CD4-positive, alpha-beta T cell treated with Interleukin-10 for 1 hour (primary cell): ENCODE measurements at places on chromosomes 1 and 21.

DNA sequence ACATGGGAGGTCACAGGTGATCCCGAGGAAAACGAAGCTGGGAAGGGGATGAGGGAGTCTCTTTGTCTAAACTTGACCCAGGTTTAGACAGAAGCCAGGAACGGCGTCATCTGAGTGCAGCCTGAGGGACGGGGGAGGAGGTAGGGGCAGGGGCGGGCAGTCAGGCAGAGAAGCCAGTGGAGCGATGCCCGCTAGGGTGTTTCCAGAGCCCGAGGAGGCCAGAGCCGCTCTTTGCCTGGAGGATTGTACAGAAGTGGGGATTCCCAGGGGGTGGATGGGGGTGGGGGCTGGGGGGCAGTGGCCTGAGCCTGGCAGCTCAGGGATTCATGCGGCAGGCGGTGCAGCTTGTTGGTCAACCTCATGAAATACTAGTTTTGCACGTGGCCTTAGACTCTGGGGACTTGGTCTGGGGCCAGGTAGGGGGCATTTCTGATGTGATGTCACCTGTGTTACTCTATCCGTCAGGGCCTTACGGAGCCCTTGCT lies 58.4 kb downstream of the VPS26C start:
- no peak for DNase-seq

GRCh38 chr1:12166834-12167492 lies at the start of gene TNFRSF1B:
TNFRSF1B (plus strand) TSS chr1:12166991; CDS start chr1:12167092, 101 bp downstream.
- DNase-seq, result peak; percentile 79

- no peak for DNase-seq
These were observed 998 bp upstream of the SPAG17 start for GRCh38 chr1:118186026-118186425.

- DNase-seq, result no peak
These were observed 334.2 kb downstream of the NTNG1 start for GRCh38 chr1:107474877-107475612.

DNA sequence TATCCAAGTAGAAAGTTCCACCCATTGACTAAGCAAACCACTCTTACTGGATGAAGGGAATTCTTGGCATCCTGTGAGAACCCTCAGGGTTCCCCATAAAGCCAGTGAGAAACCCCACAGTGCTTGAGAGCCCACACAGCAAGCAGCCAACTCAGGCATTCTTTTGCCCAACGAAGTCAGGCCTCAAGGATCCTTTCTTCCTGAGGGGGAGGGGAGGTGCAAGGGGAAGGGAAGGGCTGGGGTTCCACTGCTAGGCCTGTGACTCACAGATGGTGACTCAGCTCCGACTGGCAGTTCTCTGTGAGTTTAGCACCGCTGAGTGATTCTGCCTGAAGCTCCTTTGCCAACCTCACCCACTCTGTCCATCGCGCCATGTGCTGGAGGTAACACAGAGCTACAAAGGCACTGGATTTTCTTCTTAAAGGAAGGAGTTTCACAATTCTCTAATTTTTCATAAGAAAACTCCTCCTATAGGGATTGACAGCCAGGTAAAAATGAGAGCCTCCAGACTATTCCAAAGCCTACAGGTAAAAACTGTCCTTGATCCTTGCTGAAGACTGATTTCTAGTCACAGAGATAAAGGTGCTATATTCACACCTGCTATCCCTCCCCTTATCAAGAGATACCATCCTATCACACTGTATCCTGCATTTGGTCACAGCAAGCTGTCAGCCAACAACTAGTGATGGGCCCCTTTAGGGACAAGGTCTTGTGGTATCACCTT lies 4.8 kb downstream of the ENO1 start:
- DNase-seq, result peak; percentile 66

- no peak for DNase-seq
These were observed 120.7 kb upstream of the JUN start for GRCh38 chr1:58904299-58905125.

GRCh38 chr1:110875216-110875731 lies 2.3 kb downstream of the CD53 start:
- peak; percentile 74 for DNase-seq

- no peak for DNase-seq
These were observed 162.0 kb upstream of the C1orf174 start for GRCh38 chr1:4062041-4062440.

GRCh38 chr1:4126731-4127591 lies 226.9 kb upstream of the C1orf174 start:
- no peak for DNase-seq

DNA sequence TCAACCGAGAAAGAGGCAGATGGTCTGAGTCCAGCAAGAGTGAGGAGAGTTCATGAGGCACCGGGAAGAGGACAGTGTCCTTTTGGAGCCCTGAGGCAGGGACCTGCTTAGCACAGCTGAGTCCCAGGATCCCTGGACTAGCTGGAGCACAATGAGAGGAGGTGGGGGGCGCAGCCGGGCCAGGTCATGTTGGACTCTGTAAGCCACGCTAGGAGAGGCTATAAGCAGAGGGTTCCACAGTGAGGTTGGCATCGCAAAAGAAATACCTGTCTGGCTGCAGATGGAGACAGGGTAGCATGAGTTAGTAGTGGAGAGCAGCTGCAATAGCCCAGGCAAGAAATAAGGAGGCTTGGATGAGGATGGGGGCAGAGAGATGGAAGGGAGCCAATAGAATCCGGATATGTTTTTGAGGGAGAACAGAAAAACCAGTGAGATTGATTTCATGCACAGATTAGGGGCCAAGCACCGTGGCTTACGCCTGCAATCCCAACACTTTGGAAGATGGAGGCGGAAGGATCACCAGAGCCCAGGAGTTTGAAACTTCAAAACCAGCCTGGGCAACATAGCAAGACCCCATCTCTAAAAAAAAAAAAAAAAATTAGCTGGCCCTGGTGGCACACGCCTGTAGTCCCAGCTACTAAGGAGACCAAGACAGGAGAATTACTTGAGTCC lies 98.2 kb downstream of the DHRS3 start:
- no peak for DNase-seq

DNA sequence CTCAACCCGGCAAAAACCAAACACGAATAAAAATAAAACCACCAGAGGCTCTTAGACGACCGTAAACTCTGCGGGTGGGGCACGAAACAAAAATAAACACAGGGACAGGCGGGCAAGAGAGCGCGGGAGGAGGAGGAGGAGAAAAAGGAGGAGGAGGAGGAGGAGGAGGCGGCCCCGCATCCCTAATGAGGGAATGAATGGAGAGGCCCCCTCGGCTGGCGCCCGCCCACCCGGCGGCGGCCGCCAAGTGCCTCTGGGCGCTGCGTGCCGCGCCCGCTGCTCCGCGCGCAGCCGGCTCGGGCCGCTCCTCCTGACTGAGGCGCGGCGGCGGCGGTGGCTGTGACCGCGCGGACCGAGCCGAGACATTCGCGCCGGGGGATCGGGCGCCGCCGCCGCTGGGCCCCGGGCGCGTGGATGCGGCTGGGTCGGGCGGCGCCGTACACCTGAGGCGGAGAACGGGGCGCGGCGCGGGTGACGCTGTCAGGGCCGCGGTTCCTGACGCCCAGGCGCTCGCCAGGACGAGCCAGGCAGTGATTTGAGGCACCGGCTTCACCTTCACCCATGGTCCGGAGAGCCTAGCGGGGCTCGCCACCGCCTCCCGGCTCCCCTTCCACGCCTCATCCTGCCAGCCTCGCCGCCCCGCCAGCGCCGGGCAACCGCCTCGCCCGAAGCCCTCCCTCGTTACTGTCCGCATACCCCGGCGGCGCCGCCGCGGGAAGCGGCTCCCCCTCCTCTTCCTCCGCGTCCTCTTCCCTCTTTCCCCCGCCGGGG lies at the start of gene MARK1:
TSS of gene MARK1 (plus strand) at position 229 of the 771 bp plus-strand sequence. CDS start 687 bp downstream, outside the sequence.
- DNase-seq, result no peak

- no peak for DNase-seq
These were observed 14.2 kb downstream of the THRAP3 start for GRCh38 chr1:36238433-36238832.

DNA sequence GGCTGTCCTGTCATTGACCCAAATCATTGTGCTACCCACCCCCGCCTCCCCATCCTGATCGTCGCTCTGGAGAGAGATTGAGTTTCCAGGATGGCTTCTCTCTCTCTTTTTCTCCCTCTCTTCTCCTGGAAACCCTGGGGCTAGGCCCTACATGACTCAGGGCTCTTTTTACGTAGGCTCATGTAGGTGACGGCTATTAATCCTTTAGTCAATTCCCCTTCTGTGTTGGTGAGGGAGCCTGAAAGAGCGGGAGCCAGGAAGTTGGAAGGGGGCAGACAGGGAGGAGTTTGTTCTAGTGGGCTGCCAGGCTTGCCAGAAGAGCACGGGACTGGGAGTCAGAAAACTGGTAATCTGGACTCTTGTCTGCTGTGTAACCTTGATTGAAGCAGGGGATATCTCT lies 9.7 kb downstream of the ATP2B4 start:
- DNase-seq, result no peak

GRCh38 chr1:183630748-183631147 lies 4.8 kb downstream of the ARPC5 start:
- no peak for DNase-seq

DNA sequence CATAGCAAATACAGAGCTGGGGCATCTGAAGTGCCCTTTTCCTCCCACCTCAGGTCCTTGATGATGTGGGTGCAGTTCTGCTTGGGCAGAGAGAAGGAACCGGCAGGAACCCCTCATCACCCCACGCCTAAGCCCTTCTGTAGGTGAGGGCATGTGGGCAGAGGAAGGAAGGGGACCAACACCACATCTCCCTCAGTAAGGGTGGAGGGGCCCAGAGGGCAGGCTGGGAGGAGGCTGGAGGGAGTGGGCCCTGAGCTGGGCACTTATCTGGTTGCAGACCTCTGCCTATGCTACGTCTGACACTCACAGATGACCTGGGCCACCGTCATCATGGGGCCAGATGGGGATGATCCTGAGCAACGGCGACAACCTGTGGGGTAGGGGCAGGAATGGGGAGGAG lies 11.0 kb downstream of the ZNF687 start:
- DNase-seq, result no peak

GRCh38 chr1:108892356-108893140 lies 15.8 kb downstream of the GPSM2 start:
- no peak for DNase-seq

- no peak for DNase-seq
These were observed 18.3 kb downstream of the IL6R start for GRCh38 chr1:154423304-154423987.

- no peak for DNase-seq
These were observed 14.9 kb downstream of the ATP2B4 start for GRCh38 chr1:203641503-203641890.

- DNase-seq, result peak; percentile 75
These were observed 40.1 kb upstream of the MYSM1 start for GRCh38 chr1:58739856-58740466.

DNA sequence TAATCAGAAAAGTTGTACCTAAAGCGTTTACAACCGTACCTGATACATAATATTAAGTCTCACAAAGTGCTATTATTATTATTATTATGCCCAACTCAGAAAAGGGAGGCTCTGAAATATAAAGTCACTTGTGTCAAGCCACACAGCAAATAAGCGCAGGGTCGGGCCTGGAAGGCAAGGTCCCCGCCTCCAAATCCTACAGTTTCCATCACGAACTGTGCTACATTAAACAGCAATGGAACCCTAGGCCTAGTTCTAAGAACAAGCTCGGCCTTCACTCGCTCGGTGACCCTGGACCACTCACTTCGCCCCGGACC lies 549 bp downstream of the PARS2 start:
- no peak for DNase-seq

GRCh38 chr1:221478050-221478949 lies 263.6 kb downstream of the DUSP10 start:
- peak; percentile 56 for DNase-seq

- no peak for DNase-seq
These were observed at the start of gene TFF1 for GRCh38 chr21:42366292-42367010. TFF1 (minus strand) TSS chr21:42366535; CDS start chr21:42366495, 40 bp downstream.

GRCh38 chr1:247883346-247883745 lies 12.0 kb upstream of the OR2W3 start:
- DNase-seq, result no peak

DNA sequence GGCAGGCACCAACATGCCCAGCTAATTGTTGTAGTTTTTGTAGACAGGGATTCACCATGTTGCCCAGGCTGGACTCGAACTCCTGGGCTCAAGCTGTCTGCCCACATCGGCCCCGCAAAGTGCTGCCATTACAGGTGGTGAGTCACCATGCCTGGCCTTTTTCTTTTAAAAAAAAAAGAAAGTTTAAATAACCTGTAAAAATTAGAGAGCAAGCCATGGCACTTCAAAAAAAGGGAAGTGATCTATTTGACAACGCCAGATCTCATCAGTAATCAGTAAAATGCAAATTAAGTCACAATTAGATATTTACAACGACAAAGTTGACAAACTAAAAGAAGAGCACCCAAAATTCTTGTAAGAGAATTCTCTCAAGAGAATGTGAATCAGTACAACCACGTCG lies 2.9 kb upstream of the RBBP5 start:
- DNase-seq, result no peak

- no peak for DNase-seq
These were observed 6.0 kb upstream of the AGPAT3 start for GRCh38 chr21:43858806-43859648.

GRCh38 chr21:17279663-17280062 lies 233.2 kb upstream of the CXADR start:
- no peak for DNase-seq

- no peak for DNase-seq
These were observed 76.3 kb upstream of the COX20 start for GRCh38 chr1:244759158-244759557.

- DNase-seq, result no peak
These were observed 10.6 kb downstream of the APCS start for GRCh38 chr1:159598196-159598595.

DNA sequence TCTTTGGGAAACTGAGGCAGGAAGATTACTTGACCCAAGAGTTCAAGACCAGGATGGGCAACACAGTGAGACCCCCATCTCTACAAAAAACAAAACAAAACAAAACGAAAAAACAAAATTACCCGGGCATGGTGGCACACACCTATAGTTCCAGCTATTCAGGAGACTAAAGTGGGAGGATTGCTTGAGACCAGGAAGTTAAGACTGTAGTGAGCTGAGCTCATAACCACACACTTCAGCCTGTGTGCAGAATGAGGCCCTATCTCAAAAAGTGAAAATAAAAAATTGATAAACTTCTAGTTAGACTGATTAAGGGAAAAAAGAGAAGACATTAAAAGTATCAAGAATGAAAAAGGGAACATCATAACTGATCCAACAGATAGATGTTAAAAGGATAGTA lies 154.0 kb downstream of the RHOU start:
- DNase-seq, result no peak

- DNase-seq, result peak; percentile 95
These were observed 5.4 kb downstream of the MIER1 start for GRCh38 chr1:66929999-66930822.

DNA sequence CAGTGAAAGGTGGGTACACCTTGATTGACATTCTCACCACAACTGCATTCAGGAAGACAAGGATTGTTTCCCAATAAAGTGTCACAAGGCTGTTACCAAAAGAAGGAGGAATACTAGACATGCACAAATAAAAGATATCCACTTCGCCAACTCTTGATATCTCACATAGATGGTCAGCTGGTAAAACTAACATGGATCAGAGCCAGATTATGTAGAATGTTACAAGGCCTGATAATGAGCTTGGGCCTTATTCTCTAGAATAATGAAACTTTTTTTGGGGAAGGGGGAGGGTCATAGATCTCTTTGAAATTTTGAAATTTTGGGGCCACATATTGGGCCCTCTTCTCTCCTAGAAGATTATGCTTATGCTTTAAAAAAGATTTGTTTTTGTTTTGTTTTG lies 24.9 kb downstream of the RAP1A start:
- DNase-seq, result no peak
